ENCODE measurements at places on chromosomes 12 and 14.

DNA sequence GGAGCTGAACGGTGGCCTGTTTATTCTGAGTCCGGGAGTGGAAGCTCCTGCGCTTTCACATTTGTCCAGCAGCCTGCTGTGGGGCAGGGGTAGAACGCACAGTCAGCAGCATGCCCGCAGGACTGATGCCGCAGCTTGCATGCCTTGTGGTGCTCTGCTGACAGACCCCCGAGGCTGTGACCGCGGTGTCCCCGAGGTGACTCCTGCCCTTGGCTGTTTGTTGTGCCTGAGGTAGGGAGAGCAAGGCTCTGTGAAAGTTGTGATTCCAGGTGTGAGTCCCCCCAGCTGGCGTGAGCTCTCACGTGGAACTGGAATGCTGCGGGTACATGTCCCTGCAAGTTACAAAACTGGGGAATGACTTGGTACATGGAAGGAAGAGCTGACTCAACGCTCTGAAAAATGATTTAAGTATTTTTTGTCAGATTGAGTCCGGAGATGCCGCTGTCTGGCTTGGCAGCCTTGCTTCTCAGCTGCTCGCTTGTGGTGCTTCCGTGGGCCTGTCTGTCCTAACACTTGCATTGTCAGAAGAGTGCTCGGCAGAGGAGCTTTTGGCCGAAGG lies 18.1 kb downstream of the MLXIP start:
- DNase-seq = no peak

DNA sequence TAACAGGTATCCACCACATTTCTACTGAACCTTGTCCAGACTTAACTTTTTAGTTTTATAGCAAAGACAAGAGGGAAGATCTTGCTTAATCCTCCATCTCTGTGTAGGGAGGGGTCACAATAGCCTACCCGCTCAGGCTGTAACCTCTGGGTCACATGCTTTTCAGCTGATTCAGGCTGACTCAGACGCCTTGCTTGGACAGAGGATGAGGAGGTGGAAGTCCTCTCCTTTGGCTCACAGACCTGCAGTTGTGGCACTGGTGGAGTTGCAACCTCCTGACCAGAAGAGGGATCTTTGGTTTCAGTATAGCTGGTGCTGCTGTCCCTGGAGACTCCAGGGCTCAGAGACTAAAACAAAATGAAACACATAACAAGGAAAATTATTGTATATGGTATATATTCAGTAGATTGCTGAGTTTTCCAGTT lies 16.2 kb downstream of the ACIN1 start:
- no peak for DNase-seq

- DNase-seq = no peak
These were observed 342.6 kb upstream of the TMPO start for GRCh38 chr12:98172801-98173200.

DNA sequence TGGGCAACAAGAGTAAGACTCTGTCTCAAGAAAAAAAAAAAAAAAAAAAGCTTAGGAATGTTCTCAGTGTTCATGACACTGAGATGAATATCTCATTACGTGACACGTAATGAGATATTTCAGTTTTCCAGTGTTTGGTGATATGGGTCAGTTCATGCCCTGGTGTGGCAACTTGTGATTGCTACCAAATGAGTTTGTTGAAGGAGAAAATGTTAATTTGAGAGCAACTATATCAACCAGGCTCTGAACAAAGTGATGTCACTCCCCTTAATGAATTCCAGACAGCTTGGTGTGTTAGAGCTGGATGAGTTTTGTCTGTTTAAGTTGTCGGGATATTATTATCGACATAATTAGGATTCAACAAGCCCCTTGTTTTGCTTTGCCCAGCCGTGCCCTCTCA lies 211.7 kb downstream of the DPF3 start:
- DNase-seq = no peak

DNA sequence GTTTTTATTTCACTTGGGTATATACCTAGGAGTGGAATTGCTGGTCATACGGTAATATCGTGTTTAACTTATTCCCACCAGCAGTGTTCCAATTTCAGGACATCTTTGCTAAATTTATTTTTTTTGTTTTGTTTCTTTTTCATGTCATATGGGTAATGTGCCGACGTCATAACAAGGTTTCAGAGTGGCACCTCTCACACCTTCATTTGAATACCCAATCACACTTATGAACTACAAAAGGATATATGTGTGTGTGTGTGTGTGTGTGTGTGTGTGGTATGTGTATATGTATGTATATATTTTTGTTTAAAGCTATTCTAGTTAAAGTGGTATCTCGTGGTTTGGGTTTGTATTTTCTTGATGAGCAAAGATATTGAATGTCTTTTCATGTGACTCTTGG lies 12.1 kb downstream of the TRAF3 start:
- no peak for DNase-seq

GRCh38 chr12:48119834-48120195 lies 651 bp downstream of the PFKM start:
- DNase-seq = no peak

DNA sequence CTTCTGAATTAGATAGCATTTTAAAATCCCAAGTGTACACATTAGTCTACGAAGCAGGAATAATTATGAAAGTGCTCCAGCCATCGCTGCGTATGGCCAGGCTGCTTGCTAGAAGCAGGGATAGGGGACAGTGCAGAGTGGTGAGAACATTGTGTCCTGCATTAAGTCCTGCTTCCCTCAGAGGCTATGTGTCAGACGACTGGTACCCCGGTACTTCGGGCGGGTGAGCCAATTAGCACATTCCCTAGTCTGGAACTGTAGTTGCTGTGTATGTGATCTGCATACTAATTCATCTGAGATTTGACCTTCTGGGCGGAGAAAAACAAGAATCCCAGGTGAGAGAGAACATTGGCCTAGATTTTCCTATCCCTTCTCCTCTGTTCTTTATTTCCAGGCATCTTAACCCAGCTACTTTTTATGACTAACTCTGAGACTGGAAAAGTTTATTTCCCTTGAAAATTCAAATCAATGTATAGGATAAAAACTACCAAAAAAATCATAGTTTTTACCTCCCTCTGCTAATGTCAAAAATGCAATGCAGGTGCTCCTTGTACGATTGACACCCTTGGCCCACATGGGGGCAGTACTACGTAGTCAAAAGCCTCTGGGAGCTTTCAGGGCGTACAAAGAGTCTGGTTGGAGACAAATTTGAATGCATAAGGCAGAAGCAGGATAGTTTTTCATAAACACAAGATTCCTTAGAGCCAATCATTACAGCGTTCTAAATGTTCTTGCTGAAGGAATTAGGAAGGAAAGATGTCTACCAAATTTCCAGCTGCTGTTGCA lies 764.3 kb downstream of the NOVA1 start:
- DNase-seq = no peak

GRCh38 chr14:100955201-100955600 lies 51.7 kb upstream of the RTL1 start:
- DNase-seq = no peak

GRCh38 chr12:39124768-39125167 lies 219.4 kb upstream of the CPNE8 start:
- DNase-seq = no peak

DNA sequence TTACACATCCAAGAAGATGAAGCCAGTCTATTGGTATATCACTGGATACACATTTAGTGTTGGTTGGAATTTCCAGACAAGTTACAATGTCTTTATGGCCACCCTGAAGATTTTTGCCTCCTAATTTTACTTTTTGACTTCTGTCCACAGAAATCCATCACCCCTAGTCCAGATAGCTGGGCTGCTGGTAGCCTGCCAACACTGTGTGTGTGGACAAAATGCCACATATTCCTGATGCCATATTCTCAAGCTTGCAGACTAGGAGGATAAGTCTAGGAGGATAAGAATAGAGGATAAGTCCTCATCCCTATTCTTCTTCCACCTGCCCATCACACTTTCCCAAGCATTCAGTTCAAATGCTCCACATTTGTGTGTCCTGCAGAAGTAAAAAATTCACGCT lies 4.6 kb downstream of the ESR2 start:
- DNase-seq = no peak

DNA sequence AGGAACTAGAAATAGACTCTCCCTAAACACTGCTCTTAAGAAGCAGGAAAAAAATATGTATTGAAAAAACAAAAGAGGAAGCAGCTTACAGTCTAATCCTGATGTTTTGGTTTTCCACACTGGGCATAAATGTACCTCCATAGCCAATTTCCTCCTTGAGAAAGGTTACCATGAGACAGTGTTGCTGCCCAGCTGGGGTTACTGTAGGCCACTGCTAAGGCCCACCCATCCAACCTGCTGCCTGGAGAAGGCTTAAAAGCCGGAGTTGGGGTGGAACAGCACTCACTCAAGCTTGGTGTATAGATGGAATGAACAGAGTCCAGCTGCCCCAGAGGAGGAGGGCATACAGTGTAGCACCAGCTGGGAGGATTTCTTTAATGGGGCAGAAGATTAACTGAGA lies 41.1 kb downstream of the ERG28 start:
- DNase-seq = no peak

DNA sequence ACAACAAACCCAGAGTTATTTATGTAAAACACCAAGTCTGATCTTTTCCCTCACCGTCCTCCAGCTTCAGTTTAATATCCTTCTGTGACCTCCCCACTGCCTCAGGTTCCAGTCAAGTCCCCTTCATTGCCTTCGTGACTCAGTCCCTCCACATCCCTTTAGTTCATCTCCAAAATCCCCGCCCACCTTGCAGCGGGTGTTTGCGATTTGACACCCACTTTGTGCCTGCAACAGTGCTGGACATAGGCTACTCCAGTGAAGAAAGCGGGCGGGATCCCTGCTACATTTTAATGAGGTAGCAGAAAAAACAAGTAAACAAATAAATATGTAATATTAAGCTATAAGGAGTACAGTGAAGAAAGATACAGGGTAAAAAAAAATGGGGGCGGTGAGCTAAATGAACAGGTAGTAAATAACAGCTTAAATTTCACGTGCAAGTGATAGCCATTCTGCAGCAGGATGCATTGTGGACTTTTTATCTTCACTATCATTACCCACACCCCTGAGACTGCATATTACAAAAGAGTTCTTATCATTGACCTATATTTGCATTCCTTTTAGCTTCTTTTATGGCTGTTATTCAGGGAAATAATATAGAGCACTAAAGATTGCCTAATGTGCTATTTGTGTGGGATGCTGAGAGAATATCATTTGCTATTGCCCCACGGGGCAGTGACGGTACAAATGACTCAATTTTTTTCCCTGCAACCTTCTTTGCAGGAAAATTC lies 222.8 kb upstream of the NUDT4 start:
- no peak for DNase-seq

GRCh38 chr12:6792522-6793201 lies 3.3 kb downstream of the CD4 start:
- no peak for DNase-seq

DNA sequence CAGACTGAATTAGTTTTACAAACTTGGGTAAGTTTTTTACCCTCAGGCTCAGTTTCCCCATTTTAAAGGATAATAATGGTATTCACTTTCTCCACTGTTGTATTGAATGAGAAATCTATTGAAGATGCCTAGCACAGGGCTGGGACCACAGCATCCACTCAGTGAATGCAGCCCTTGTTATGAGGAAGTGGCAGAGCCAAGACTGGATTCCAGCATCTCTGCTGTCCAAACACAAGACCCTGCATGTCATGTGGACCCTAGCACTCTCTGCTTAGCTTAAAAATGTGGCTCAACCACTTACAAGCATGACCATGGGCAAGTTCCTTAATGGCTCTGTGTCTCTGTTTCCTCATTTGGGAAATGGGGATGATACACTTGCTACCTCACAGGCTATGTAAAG lies 24.1 kb upstream of the TRIM9 start:
- no peak for DNase-seq

Measured in thymus (tissue), 14 donors.